Right ventricle myocardium superior (tissue), 1 donor: ENCODE measurements at places on chromosomes 2 and 18. TPM values are rescaled to one million over a fixed set of nuclear protein-coding genes. Genes with fewer than 3 reads are reported as not detected.

The PDE1A gene
- total RNA-seq = 11.4 TPM

The C18orf54 gene
- 1.2 TPM for total RNA-seq

DNA sequence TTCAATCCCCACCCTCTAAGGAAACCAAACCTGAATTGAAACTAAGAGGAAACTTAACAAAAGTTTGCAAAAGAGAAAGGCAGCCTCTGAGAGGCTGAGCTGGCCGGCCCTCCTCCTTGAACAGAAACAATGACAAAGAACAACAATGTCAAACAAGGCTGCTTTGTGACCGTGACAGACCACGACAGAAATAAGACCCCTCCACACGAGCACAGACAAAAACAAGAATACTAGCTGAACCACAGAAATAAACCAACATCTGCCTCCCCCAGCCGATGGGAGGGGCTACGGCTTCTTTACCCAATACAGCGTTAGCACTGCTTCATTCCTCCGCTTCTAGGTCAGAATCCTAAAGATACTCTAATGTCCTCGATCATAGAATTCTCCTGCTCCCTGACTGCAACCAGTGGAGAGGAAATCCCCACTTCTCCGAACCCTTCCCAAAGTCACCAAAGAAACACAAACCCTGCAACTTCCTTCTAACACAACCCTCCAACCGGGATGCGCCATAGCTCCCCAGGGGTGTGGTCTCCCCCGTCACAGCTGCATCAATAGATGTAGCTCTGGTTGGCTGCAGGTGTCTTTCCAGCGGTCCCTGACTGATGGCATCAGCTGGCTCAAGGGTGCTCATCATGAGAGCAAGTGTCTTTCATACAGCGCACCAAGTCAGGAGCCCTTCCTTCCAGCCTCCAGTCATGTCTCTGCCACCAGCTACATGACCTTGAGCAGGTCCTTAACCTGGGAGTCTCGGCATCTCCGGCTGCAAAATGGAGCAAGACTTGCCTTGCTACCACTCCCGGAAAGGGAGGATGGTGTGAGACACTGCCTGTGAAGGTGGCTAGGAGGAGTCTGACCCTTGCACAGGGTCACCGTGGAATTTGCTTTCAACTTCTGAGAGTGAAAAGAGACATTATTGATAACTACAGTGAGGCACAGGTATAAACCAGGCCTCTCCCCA is 198.6 kb downstream of the HAUS1 start:
- no peak for DNase-seq

DNA sequence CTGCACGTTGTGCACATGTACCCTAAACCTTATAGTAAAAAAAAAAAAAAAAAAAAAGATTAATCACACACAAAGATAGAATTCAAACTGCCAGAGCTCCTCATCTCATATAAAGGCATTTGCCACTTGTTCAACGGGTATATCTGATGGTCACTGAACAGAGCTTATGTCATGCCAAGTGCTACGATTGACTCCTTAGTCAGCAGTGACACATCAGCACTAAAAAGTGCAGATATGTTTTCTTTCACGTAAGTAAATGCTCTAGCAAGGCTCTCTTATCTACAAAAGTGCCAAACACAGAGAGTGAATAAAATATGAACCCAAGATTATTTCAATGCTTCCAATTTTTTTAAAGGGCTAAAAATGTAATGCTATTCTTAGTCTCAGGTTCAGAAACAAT is 1.1 kb downstream of the LMAN1 start:
- no peak for DNase-seq

DNA sequence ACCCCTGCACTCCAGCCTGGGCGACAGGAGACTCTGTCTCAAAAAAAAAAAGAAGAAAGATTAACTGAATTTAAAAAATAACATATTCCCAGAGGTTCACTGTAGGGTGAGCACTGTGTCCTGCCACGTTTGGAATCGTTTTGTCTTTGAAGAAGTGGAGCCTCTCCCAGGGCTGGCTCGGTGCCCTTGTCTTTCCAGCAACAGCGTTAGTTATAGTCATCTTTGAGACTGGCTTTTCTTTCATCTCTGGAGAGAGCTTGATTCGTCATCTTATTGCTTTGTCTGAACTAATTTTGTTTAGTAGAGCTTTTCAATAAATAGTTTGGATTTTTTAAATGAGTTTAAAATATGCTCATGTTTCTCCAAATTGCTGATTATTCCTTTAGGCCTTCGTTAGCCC is 50.5 kb downstream of the IMPA2 start:
- DNase-seq = peak; percentile 76

GRCh38 chr2:67792191-67792590 is 270.6 kb downstream of the C1D start:
- no peak for DNase-seq

DNA sequence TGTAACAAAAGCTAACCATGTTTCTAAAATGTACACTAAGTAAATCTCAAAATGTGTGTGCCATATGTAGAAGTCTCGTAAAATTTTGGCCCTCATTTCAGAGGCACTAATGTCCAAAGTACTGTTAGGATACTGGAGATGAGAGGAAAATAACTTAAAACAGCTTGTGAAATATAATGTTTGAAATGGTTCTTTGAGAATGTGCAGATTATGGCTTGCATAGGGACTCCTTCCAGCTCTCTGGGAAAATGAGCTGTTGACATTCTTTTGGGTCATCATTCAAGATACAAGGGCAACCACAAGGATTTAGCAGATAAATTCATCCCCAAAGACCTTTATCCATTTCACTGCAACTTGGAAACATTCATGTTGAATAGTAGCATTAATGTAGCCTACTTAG is 38.1 kb upstream of the OTX1 start:
- DNase-seq = no peak

- no peak for DNase-seq
Observed at GRCh38 chr2:8636041-8636491, 45.8 kb upstream of the ID2 start.

GRCh38 chr18:79610461-79611039 is 69.1 kb upstream of the CTDP1 start:
- DNase-seq = peak; percentile 34
